ENCODE measurements at places on chromosomes 6 and 20.

GRCh38 chr6:15535495-15536197, 127.2 kb downstream of the DTNBP1 start:
- no peak for DNase-seq

GRCh38 chr6:16389642-16390041, 151.3 kb downstream of the GMPR start:
- no peak for DNase-seq

GRCh38 chr20:38985603-38986170, 23.5 kb downstream of the DHX35 start:
- DNase-seq = no peak

DNA sequence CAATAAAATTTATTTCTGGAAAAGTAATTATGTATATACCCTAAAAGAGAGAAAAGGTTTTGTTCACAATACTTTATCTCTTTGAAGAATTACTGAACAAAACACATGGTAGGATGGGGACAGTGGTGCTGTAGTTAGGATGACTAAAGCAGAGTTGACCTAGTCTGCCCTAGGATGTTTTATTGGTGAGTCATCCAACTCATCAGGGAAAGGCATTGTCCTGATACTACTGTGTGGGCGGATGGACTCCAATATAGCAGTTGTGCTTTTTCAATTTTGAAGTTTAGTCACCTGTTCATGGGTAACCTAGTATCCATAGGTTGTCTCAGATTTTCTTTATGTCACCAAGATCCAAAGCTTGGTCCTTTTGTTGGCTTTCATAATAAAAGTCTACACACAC, 53.3 kb upstream of the EYS start:
- no peak for DNase-seq

GRCh38 chr6:40315060-40315459, 272.1 kb downstream of the LRFN2 start:
- DNase-seq = no peak

- DNase-seq = no peak
These were observed 11.3 kb downstream of the TULP4 start for GRCh38 chr6:158323561-158323958.

GRCh38 chr20:21125072-21125848, 622 bp upstream of the KIZ start:
- DNase-seq = no peak

DNA sequence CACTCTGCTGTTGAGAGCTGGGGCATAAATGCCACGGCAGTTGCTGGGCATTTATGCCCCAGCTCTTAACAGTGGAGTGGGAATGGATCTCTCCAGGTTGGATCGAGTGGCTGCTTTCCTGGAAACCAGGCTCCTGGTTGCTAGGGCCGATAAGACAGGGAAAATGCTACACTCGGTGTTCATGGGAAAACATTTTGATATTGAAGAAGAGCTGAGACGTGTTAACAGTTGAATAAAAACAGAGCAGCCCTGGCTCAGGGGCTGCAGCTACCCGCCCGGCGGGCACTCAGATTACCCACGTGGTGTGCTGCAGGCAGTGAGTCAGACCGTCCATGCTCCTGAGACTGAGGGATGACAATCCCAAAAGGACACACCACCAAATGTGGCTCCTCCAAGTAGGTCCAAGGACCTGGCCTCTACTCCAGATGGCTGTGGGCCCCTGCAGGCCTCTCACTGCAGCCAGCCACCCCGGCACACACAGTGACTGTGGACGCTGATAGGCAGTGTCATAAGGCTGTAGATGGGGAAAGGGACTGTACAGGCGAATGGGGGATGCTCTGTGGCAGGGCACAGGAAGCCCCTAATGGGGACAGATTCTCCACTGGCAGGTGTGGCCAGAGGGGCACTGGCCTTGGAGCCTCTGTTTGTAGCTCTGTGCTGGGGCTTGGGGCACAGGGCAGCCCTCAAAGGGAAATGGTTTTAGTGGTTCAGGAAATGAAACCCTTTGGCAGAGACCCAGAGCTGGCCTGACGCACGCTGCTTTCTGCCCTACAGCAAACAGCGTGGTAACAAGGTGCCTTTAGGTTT, 237.8 kb downstream of the LY86 start:
- DNase-seq = no peak

GRCh38 chr6:25035174-25035511, 99.4 kb upstream of the RIPOR2 start:
- DNase-seq = no peak

DNA sequence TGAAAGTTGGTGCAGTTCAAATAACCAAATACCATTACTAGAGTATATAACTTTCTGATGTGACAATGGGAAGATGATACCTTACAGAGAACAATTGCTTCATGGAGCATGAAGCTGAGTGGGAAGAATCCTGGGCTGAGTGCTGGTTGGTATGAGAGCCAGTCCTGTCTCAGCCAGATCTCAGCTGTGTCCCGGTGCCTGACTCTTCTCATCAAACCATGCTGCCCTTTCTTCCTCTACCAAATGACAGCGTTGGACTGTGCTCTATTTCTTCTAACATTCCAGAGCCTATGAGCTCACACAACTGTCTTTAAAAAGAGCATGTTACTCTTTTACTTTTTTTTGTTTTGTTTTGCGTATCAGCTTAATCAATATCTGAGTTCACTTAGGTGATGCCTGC, 27.5 kb upstream of the PBOV1 start:
- no peak for DNase-seq

DNA sequence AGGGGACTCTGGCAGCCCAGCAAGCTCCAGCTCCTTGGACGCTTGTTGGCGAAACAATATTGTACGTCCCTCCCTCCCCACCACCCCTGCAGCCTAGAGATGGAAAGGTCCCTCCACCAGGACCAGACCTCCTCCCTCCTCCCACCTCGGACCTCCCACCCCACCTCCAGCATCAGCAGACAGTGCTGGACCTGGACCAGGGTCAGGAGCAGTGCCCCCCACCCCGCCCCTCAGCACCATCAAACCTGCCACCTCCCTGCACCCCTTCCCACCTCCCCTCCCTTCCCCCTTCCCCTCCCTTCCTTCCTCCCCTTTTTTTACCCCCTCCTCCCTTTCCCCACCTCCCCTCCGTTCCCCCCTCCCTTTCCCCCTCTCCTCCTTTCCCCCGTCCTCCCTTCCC, 98.4 kb downstream of the TAF4 start:
- DNase-seq = no peak

GRCh38 chr6:30619561-30619960, 1.9 kb downstream of the MRPS18B start:
- no peak for DNase-seq

GRCh38 chr6:36955136-36955535, 598 bp downstream of the PI16 start:
- DNase-seq = no peak

DNA sequence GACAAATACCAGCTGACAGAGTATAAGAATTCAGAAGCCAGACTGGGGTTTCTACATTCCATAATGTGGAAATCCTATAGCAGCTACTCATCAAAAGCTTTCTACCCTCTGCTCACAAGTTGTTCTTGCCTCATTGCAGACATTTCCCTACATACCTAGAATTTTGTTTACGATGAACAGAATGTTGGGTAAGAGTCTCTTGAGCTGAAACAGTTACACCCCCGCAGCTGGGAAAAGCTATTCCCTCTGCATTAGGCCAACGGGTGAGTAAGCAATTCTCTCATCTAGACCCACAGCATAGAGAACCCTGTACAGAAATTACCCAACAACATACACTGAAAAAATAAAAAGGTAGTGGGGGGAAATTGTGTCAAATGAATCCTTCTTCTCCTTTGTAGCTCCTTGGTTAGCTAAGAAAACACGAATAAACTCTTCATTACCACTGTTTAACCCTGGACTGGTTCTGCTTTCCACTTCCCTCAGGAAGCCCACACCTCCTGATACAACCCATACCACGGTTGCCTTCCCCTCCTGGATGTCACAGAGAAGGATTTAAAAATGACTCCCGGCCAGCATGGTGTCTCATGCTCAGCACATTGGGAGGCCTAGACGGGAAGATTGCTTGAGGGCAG, 215.0 kb upstream of the SHLD1 start:
- DNase-seq = no peak

- no peak for DNase-seq
These were observed 2.9 kb downstream of the RGL2 start for GRCh38 chr6:33295621-33296369.

DNA sequence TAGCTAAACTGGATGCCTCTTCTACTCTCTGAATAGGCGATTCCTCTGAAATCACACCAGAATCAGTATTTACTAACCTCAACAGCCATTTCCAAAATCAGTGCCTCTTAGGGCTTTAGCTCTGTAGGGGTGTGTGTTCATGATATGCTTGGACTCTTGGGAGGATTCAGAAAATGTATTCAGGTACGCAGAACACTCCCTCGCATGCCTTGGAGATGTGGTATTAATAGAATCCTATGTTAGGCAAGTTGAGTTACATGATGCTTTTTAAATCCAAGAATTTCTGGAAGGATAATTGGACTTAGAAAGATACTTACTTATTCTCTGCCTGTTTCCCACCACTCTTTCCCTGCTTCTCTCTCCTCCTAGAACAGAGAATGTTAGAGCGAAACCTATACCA, 31.8 kb upstream of the PBOV1 start:
- DNase-seq = no peak

- DNase-seq = no peak
These were observed 135.3 kb upstream of the FOXQ1 start for GRCh38 chr6:1176567-1176966.

DNA sequence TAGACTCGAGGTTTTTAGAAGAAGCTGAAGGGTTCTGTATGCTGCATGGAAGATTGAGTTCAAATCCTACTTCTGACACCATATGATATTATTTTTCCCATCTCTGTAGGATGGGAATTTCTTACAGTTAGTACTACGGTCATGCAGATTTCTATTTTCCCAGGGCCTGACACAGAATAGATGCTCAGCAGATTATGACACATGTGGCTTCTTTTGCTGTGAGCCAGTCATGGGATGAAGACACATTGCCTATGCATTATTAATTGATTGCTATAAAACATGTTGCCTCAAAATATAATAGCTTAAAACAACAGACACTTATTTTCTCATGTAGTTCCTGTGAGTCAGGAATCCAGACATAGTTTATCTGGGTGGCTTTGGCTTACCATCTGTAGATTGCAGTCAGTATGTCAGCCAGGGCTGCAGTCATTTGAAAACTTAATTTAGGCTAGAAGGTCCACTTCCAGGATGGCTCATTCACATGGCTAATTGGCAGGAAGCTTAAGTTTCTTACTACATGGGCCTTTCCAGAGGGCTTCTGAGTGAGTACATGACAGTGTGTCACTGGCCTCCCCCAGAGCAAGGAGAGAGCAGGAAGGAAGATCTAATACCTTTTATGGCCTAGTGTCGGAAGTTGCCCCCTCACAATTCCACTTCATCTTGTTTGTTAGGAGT, 29.5 kb downstream of the TOP1 start:
- no peak for DNase-seq

DNA sequence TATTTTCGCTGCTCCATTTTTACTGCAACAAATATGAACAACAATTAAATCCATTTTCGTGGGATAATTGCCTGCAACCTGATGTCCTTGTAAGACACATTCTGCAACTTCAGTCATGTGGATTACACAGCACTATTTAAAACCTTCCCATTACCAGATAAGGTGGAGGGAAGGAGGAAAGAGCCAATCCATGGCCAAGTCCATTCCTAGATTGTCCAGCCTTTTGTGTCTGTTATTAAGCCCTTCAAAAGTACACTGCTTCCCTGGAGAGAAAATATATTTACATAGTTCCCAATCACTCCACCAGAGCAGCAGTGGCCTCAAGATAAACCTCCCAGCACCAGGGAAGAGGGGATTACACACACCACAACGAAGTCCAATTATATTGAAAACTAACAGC, 347.9 kb downstream of the CDH26 start:
- no peak for DNase-seq

GRCh38 chr6:170175644-170176135, 115.2 kb downstream of the DLL1 start:
- no peak for DNase-seq

GRCh38 chr6:100382031-100382430, 82.7 kb downstream of the SIM1 start:
- no peak for DNase-seq

DNA sequence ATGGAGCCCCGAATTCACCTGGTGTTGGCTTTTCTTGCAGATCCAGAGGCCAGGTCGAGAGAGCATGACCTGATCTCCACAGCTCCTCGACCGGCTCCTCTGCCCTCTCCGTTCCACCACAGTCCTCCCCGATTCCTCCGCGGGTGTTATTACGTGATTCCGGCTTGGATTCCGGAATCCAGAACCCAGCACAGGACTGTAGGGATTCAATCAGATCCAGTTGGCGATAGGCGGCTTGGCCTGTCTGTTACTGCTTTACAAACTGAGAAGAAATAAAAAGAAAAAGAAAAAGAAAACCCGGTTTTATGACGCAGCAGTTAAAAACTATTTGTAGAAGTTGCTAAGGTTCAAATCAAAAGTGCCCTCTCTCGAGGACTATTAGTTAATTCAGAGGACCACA, 222.7 kb downstream of the EYA2 start:
- no peak for DNase-seq

DNA sequence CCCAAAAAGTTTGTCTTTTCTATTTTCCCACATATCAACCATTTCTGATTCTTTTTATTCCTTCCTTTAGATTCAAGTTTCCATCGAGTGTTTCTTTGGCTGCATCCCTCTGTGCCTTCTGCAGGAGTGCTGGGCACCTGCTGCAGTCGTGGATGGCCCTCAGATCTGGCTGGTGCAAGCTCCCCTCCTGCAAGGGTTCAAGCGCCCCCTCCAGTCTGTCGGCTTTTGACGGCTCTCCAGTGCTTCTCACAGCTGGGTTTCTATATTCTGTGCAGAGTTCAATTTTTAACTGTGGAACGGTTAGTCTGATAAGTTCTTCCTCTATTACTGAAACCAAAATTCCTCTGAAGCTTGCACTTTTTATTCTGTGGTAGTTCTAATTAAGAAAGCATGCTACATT, 132.1 kb downstream of the HUS1B start:
- DNase-seq = no peak

GRCh38 chr20:25216199-25216945, 20.9 kb downstream of the ENTPD6 start:
- no peak for DNase-seq

DNA sequence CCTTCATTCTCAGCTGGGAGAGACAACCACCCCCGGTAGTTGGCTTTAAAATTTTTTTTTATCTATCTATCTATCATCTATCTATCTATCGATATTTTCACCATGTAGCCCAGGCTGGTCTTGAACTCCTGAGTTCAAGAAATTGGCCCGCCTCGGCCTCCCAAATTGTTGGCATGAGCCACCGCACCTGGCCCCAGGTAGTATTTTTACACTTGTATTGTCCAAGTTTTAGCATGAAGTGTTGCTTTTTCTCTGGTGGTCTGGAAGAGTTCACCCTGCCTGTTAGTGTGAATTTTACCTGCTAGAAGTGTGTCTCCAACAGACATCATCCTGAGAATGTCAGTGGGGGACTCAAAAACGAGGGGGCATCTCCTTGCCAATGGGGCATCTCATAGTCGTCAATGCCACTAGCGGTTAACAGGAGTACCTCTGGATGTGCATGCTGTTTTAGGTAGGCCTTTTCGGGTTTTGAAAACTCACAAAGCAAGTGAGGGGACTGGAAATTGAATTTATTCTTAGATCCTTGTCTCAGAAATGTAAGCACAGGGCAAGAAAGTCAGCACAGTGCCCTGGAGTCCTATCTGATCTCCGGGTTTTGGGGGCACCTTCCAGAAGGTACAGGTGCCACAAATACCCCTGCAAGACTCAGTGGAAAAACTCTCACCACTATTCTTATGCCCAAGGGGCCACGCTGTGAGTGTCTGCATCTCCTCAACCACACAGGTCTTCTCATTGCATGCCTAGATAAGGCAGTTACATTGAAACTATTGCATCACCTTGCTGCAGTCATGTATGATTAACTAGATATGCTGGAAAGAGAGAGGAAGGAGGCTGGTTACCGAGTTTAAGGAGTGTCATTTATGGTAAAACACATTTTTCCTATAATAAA, 37.1 kb downstream of the TNFAIP3 start:
- no peak for DNase-seq

- DNase-seq = no peak
These were observed 22.3 kb downstream of the FAM50B start for GRCh38 chr6:3871515-3871914.
